ENCODE measurements at places on chromosomes 3 and 15. TPM values are rescaled to one million over a fixed set of nuclear protein-coding genes. Genes with fewer than 3 reads are reported as not detected.

GRCh38 chr15:77742570-77742969 is 109.9 kb upstream of the LINGO1 start:
- DNase-seq, result no peak

DNA sequence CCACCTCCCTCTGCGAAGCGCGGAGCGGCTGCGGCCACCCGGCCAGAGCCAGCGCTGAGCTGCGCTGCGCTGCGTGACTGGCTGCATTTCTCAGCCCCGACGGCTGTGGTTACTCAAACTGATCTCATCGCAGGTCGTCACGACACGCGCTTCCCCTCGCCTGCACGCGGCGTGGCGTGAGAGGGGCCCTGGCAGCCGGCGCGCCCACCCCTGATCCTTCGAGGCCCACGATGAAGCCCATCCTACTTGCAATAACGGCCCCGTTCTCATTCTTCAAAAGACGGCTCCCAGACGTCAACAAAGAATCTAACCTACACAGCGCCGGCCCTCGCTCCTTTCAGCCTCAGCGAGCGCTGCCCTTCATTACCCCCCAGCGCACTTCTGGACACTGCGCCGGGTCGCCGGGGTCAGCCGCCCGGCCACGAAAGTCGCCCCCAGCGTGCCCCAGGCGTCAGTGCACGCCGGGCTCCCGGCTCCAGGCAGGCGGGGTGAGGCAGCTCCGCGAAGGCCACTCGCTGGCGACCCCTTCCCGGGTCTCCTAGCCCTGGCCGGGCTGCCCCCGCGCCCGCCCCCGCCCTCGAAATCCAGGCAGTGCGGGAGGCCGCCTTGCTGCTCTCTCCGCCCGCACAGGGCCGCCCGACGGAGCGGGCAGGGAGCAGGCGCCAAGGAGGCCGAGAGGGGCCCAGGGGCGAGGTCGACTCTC is 9.9 kb upstream of the LEKR1 start:
- DNase-seq, result peak; percentile 61

- no peak for DNase-seq
Observed at GRCh38 chr3:165383381-165383780, 187.2 kb upstream of the SLITRK3 start.

DNA sequence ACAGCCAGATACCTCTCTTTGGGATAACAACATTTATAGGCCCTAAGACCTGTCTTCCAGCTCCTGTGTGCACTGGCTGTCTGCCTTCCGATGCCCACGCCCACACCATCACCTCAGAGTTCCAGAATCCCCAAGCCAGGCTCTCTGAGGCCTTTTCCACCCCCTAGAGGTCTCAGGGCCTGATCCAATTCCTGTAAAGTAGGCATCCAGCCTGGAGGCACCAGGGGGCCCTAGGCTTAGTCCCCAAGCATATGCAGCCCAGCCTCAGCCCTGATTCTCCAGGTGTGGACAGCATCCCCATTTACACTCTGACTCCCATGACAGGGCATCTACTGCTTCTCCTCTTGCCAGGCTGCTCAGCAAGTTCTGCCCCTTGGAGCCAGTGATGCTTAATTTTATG is 72.7 kb upstream of the CORO2B start:
- no peak for DNase-seq

DNA sequence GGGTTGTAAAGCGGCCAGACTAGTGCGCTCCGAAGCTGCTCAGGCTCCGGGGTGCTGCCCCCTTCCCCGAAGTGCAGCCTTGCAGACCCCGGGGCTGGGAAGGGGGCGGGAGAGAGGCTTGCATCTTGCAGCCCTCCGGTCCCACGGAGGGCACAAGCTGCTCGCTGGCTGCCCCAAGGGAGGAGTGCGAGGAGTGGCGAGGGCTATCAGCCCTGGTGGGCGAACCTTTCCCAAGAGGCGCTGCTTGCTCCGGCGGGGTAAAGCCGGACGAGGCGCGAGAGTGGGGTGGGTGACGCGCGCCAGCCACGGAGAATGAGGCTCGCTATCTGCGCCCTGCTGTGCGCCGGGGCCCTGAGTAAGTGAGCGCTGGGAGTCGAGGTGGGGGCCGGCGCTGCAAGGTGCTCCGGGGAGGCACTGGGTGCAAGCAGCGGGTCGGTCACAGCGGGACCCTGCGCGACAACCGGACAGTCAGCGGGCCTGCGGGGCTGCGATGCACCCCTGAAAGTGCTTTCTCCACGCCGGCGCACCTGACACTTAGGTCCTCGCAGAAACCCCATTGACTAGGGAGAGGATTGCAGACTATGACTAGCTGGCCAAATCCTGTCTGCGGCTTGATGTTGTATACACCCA is 12.7 kb upstream of the TOPBP1 start:
- DNase-seq, result no peak

GRCh38 chr15:78440375-78441373 is 2.7 kb downstream of the IREB2 start:
- DNase-seq, result peak; percentile 18

DNA sequence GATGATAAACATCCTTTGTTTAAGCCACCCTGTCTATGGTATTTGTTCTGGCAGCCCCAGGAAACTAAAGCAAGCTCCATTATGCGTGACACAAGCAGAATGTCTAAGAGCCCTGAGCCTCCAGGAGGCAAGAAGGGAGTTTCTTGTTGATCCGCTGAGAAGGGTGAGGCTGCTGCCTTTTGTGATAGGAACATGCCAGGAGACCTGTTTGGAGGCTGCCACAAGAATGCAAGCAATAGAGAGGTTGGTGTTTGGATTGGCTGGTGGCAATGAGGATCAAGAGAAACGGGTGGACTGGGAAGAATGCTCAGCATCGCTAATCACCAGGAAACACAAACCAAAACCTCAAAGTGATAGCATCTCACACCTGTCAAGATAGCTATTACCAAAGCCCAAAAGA is 104.8 kb downstream of the ASB7 start:
- DNase-seq, result no peak

DNA sequence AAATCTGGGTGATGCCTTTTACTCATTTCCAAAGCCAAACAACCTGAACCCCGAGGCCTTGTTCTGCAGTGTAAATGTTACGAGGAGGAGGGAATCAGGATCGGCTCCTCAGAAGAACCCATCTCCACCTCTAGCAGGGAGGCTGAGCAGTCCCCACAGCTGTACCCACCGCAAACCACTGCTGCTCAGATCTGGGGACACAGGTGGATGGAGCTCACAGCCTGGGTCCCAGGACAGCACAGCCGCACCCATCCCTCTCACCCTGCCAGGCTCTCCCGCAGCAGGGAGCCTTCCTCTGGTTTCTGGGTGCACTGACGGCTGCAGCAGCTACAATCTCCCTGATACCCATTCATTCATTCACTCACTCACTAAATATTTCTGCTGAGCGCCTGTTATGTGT is 44.0 kb upstream of the CGNL1 start:
- no peak for DNase-seq

DNA sequence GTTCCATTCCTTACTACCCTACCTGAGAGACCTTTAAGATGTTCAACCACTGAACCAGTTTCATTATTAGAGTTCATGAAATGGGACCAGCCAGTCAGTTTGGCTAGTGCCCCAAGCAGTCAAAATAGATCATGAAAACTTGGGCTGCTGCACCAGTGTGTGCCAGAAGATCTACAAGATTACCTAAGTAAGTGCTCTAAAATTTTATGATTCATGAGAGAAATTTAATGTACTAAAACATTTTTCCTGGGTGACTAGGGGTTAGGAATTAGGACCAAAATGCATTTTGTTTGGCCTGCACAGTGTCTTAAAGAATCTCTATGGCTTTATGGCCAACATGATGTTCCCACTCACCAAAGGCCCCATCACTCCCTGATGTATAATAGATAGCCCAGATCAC is 214.7 kb downstream of the ATP8B4 start:
- no peak for DNase-seq

DNA sequence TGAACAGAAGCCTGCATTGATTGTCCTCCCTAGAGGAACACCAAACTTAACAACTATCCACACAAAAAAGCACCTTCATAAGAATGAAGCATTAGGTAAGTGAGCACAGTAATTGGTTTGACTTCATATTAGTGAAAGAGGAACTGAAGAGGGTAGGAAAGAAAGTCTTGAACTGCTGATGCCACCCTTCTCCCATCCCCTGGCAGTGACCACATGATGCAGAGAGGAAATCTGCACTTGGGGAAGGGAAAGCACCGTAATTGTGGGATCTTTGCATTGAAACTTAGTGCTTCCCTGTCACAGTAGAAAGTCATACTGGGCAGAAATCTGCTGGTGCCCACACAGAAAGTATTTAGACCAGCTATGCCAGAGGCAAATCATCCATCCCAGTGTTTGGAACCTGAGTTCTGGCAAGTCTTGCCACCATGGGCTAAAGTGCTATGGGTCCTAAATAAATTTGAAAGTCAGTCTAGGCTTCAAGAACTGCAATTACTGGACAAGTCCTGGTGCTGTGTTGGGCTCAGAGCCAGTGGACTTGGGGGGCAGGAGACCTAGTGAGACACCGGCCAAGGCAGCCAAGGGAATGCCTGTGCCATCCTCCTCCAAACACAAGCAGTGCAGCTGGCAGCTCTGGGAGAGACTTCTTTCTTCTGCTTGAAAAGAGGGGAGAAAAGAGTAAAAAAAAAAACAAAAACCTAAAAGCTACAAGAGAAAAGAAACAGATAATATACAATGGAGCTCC is 63.6 kb downstream of the SLC15A2 start:
- DNase-seq, result no peak

- DNase-seq, result no peak
Observed at GRCh38 chr3:101941318-101942040, 92.2 kb downstream of the NFKBIZ start.

GRCh38 chr3:99962703-99963102 is 145.0 kb downstream of the CMSS1 start:
- no peak for DNase-seq

- no peak for DNase-seq
Observed at GRCh38 chr3:16432714-16433113, 80.8 kb downstream of the RFTN1 start.

DNA sequence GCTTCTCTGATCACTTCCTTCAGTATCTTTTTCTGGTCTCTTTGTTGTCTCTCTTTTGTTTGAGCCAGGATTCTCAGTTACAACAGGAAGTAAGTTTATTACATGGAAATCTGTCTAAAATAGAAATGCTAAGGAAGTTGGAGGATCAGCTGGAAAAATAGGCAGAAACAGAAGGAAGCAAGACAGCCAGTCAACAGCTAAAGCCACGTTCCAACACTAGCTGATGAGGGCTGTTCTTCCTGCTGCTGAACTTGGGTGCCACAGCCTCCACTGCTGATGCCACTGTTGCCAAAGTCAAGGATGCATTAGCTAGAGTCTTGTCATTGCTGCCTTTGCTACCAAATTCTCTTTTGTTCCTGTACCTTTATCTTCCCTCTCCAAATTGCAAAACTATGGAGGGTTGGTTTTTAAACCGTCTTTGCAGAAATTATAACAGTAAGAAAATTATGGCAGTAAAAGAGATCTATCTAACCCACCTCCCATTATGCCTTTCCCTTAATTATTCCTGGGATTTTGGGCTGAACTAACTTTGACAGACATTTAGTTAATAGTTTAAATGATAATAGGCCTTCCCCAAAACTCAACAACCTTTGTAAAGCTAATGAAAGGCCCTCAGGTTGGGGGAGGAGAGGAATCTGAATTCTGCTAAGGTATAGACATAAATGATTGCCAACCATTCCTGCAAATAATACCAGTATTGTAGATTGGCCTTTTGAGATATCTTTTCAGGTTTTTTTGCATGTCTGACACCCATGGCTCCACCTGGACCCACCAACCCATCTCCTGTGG is 27.4 kb upstream of the OR5K4 start:
- no peak for DNase-seq

- no peak for DNase-seq
Observed at GRCh38 chr3:142636050-142636449, 39.9 kb downstream of the PLS1 start.

- no peak for DNase-seq
Observed at GRCh38 chr3:129775870-129776269, 117.6 kb downstream of the TMCC1 start.

DNA sequence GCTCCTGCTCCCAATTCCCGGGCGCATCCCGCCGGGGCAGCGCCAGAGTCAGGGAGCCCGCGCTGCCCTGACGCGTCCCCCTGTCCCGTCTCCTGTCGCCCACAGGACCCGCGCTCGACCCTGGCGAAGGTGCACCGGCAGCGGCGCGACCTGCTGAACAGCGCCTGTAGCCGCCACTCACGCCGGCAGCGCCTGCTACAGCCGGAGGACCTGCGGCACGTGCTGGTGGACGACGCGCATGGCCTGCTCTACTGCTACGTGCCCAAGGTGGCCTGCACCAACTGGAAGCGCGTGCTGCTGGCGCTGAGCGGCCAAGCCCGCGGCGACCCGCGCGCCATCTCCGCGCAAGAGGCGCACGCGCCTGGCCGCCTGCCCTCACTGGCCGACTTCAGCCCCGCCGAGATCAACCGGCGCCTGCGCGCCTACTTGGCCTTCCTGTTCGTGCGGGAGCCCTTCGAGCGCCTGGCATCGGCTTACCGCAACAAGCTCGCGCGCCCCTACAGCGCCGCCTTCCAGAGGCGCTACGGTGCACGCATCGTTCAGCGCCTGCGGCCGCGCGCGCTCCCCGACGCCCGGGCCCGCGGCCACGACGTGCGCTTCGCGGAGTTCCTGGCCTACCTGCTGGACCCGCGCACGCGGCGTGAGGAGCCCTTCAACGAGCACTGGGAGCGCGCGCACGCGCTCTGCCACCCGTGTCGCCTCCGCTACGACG is 16.9 kb downstream of the C3orf22 start:
- no peak for DNase-seq

- no peak for DNase-seq
Observed at GRCh38 chr3:61684386-61684785, 123.0 kb downstream of the PTPRG start.

GRCh38 chr3:87320756-87321626 is 44.6 kb upstream of the POU1F1 start:
- DNase-seq, result no peak

DNA sequence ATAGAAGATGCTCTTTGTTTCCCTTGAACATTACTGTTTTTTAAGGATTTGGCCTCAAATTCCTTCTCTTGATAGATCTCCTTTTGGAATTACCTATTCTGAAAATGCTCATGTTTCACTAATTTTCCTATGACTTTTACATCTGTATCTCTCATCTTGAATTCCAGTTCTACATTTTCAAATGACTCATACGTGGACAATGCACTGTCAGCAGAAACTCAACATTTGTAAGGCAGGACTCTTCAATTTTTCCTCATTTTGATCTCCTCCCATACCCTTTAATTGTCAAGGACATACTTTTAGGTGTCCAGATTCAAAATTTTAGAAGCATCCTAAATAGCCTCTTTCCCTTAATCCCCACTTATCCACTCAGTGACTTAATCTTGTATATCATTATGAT is 341.0 kb upstream of the RASGRP1 start:
- DNase-seq, result no peak

Gene SEC62
- total RNA-seq, result 64.2 TPM

Gene STRIT1
- total RNA-seq, result not detected

Gene BUB1B
- total RNA-seq, result 62.3 TPM

Gene GHSR
- total RNA-seq, result not detected

Gene RASL12
- total RNA-seq, result not detected

Gene CAPN3
- total RNA-seq, result 1.4 TPM

Gene GAP43
- 0.16 TPM for total RNA-seq

Gene ALDH1A2
- 0.35 TPM for total RNA-seq

Gene ZFYVE19
- total RNA-seq, result 20.8 TPM

Gene LIPH
- total RNA-seq, result not detected

Data from activated naive CD8-positive, alpha-beta T cell treated with anti-CD3 and anti-CD28 coated beads for 36 hours (primary cell).